NCI-H1105 treated with DMSO at 0.1 percent for 48 hours (cell line): ENCODE measurements at places on chromosomes 5 and 9.

- DNase-seq, result peak; percentile 51
Observed at GRCh38 chr9:2622461-2623287, 1.1 kb downstream of the VLDLR start.

- no peak for DNase-seq
Observed at GRCh38 chr5:60495644-60496520, 204.1 kb downstream of the DEPDC1B start.

DNA sequence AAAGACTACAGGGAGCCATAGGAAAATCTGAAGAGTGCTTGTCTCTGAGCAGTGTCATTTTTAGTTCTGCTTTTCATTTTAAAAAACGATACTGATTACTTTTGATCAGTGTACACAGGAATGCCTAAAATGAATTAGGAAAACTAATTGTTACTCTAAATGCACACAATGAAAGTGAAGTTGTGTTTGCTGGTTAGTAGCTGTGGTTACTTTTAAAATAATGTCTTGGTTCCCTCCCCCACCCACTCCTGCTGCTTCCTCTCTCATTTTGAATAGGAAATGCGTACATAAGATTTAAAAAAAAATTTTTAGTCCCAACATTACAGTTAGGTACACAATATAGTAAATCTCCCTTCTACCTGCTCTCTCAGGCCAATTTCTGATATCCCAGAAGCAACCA lies 47.5 kb upstream of the PLPP1 start:
- no peak for DNase-seq

GRCh38 chr5:69449511-69449910 lies 34.6 kb downstream of the MARVELD2 start:
- no peak for DNase-seq

- no peak for DNase-seq
Observed at GRCh38 chr5:83510260-83510659, 38.7 kb downstream of the VCAN start.

GRCh38 chr9:35842795-35843194 lies 13.8 kb downstream of the TMEM8B start:
- DNase-seq, result no peak

- no peak for DNase-seq
Observed at GRCh38 chr9:5571629-5572232, 57.2 kb upstream of the RIC1 start.
